ENCODE measurements at places on chromosomes 4 and X. TPM values are rescaled to one million over a fixed set of nuclear protein-coding genes. Genes with fewer than 3 reads are reported as not detected.

The MAGEC2 gene
- not detected for total RNA-seq

DNA sequence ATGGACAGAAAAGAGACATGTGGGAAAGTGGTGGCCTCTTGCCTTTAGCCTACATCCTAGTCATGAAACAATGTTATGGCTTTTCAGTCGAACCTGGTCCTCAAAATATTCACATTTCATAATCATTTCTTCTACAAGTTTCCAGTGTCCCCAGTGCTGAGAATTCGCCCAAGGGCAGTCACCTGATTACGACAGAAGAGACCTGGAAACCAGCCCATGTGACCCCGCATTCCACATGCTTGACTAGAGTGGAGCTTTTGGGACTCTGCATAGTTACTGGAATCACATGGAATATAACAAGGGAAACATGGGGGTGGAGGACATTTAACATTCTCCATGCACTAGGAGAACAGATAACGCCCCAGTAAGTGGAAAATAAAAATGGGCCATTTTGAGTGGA lies 100.1 kb downstream of the PPARGC1A start:
- H3K4me3 ChIP-seq = no peak overlapping the region
- no peaks in the 10 kb centered on the region for H3K4me1 ChIP-seq

- H3K27me3 ChIP-seq = no peaks in the 10 kb centered on the region
- H3K36me3 ChIP-seq = no peaks in the 10 kb centered on the region
- H3K4me1 ChIP-seq = no peaks in the 10 kb centered on the region
These were observed 211.9 kb upstream of the UGT8 start for GRCh38 chr4:114386637-114387233.

DNA sequence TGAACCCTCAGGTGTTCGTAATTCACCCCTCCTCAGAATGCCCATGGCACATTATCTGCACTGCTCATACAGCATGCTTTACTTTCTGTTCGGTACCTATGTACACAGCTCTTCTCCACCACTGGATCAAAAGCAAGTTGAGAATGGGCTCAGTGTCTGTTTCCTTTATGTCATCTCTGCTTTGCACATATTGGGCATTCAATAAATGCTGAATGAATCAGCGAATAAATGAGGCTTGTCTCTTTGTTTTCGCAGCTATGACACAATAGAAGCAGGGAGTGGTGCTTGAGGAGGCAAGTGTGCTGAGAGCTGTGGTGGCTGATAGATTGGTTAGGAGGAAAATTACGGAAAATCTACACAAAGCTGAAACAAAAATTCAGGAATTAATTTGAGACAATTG lies 109.1 kb upstream of the VMA21 start:
- H3K4me1 ChIP-seq = no peaks in the 10 kb centered on the region
- H3K27ac ChIP-seq = no peak overlapping the region
- no peaks in the 10 kb centered on the region for H3K36me3 ChIP-seq
- DNase-seq = no peak
- H3K27me3 ChIP-seq = peaks cover 15% of the 10 kb centered on the region
- no peak overlapping the region for H3K4me3 ChIP-seq

The CXCL1 gene
- total RNA-seq = not detected

The GLRA3 gene
- total RNA-seq = not detected

DNA sequence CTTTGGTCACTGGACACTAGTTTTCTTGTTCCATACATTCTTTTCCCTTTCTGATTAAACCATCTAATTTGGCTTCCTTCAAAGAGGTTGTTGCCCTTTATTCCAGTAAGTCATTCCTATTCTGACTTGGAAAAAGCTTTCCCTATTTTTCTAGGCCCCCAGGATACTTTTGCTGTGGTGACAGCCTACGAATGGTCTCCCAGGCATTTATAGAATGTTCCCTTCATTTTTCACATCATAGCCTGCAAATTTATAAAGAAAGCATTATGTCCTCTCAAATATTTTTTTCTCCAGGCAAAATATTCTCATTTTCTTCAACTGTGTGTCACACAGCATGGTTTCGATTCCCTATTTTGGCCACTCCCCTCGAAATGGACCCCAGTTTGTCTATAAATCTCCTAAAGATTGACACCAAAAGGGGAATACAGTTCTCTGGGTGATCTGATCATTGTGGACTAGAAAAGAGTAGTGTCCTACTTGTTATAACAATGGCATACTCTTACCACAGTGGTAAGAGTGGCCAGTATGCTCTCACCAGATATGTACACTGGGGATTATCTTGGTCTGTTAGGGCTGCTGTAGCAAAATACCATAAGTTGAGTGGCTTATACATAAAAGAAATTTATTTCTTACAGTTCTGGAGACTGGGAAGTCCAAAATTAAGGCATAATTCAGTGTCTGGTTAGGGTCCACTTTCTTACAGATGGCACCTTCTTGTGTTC lies 41.5 kb upstream of the BMP2K start:
- no peak overlapping the region for H3K27ac ChIP-seq
- no peaks in the 10 kb centered on the region for H3K4me1 ChIP-seq
- no peaks in the 10 kb centered on the region for H3K27me3 ChIP-seq
- no peak for DNase-seq

DNA sequence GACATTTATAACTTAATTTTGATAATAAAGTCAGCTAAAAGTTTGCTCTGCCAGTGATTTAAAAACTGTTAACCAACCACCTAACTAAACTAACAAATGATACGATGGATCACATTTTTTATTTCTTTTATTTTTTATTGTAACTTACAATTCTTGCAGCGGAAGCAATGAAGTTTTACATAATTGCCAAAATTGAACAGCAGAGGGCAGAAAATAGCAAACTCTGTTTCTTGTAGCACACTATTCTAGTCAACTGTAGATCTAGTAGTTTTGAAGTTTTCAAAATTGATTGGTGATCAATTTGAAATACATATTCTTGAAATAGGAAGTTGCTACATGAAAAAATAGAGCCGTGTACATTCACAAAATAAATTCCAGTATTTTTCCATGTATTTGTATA lies 2.8 kb upstream of the GRIA2 start:
- peaks cover 28% of the 10 kb centered on the region for H3K27me3 ChIP-seq
- H3K4me3 ChIP-seq = no peak overlapping the region
- H3K36me3 ChIP-seq = peaks cover 6% of the 10 kb centered on the region
- no peak for DNase-seq

GRCh38 chrX:32687379-32687778 lies 524.0 kb downstream of the DMD start:
- H3K27me3 ChIP-seq = no peaks in the 10 kb centered on the region
- DNase-seq = no peak
- no peaks in the 10 kb centered on the region for H3K4me1 ChIP-seq
- no peak overlapping the region for H3K4me3 ChIP-seq

DNA sequence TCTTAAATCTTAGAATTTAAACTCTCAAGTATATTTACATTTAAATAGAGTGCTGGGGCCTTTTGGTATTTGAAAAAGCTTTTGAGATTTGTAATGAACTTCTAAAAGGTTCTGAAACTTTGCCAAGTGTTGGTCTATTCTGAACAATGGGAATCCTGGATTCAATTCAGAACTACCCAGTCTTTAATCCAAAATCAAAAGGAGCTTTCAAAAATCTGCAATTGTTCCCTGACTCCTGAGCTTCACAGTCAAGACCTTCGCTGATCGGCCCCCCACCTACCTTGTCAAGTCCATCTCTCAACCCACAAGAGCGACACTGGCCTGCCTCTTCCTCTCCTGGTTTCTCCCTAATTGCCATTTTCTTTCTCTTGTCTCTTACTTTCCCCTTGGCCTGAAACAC lies 666.1 kb upstream of the BOD1L1 start:
- no peaks in the 10 kb centered on the region for H3K4me1 ChIP-seq
- H3K4me3 ChIP-seq = no peak overlapping the region
- no peak overlapping the region for H3K27ac ChIP-seq
- DNase-seq = no peak

- peaks cover 4% of the 10 kb centered on the region for H3K36me3 ChIP-seq
- no peak overlapping the region for H3K27ac ChIP-seq
- no peaks in the 10 kb centered on the region for H3K27me3 ChIP-seq
- no peak overlapping the region for H3K4me3 ChIP-seq
- DNase-seq = no peak
- peaks cover 21% of the 10 kb centered on the region for H3K4me1 ChIP-seq
These were observed 7.8 kb downstream of the PAPSS1 start for GRCh38 chr4:107712236-107712635.

DNA sequence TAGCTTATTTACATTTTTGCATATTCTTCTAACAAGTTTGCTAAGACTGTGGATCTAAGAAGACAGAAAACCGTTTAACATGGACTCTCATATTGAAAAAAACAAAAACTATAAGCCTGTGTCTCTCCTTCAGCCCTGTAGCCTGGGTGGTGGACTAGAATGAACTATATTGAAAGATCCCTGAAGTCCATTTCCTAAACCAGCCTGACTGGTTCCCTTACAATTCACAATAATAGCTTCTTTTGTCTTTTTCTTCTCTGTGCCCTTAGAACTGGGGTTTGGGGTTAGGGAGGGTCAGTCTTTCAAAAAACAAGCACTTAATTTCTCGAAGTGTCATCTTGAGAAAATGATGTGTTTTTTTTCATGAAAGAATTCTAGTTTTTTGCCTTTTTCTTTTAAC lies 59.0 kb downstream of the GSTCD start:
- no peak overlapping the region for H3K4me3 ChIP-seq
- H3K27me3 ChIP-seq = no peaks in the 10 kb centered on the region
- no peak overlapping the region for H3K27ac ChIP-seq
- no peak for DNase-seq

DNA sequence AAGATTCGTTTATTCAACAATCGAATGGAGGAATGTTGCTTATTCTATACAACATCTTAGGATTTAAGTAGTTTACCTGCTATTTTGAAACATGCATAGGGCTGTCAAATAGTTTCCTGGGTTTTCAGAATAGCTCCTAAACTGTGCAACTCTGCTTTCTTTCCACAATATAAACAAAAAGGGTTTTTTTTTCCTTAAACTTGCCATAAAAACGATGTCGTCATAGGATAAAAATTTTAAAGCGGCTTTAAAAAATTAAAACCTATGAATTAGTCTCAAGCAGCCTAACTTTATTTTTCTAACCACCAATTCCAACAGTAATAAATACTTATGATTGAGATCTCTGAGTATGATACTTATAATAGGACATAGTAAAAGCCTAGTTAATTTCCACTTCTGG lies 21.6 kb upstream of the STIM2 start:
- H3K4me3 ChIP-seq = no peak overlapping the region
- no peaks in the 10 kb centered on the region for H3K27me3 ChIP-seq
- DNase-seq = no peak
- peaks cover 14% of the 10 kb centered on the region for H3K4me1 ChIP-seq
- H3K36me3 ChIP-seq = peaks cover 1% of the 10 kb centered on the region

- H3K4me3 ChIP-seq = no peak overlapping the region
- no peaks in the 10 kb centered on the region for H3K36me3 ChIP-seq
- no peak overlapping the region for H3K27ac ChIP-seq
- H3K27me3 ChIP-seq = peaks cover 20% of the 10 kb centered on the region
These were observed 85.4 kb downstream of the RPS3A start for GRCh38 chr4:151184523-151185458.

- no peak overlapping the region for H3K27ac ChIP-seq
- no peaks in the 10 kb centered on the region for H3K4me1 ChIP-seq
- no peaks in the 10 kb centered on the region for H3K27me3 ChIP-seq
- H3K4me3 ChIP-seq = no peak overlapping the region
- H3K36me3 ChIP-seq = no peaks in the 10 kb centered on the region
These were observed 15.5 kb downstream of the NAT8L start for GRCh38 chr4:2074588-2074987.

The C1GALT1C1 gene
- 9.8 TPM for total RNA-seq

DNA sequence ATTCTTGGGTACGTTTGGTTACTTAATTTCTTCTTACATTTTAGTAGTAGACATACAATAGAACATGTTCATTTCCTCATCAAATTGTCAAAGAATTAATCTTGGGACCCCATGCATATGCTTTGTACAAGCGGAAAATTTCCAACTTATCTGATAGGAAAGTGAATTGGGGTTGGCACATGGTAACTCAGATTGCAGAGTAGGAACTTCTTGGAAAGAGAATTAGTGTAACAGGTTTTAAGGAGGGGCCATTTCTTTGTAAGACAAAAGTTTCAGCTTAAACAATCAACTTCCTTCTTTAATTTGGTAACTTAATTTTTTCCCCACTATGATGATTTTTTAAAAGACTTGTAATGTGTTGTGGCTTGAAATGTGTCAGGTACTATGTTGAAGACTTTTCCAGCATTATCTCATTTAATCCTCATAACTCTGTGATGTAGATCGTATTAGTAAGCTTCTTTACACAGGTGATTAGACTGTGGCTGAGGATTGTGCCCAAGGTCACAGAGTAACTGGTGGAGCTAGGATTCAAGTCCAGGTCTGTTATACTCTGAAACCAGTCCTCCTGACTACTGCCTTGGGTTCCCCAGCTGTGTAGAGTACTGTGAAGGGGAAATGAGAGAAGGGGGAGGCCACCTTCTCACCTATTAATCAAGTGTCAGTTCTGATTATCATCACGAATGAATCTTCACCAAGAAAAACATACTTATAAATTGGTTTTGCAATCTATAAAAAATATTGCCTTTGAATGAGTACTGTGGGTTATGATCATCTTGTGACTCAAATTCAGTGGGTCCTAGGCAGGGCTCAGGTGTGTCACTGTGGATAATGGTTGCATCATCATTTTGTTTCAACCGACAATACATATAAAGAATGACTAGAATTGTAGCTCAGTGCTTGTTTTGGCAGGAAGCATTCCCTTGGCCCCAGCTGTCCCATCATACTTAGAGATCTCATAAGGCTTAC lies 4.3 kb downstream of the GK start:
- H3K4me3 ChIP-seq = peak overlapping the region; percentile 59
- peak; percentile 47 for DNase-seq
- H3K36me3 ChIP-seq = peaks cover 17% of the 10 kb centered on the region
- H3K27ac ChIP-seq = peak overlapping the region; percentile 94
- no peaks in the 10 kb centered on the region for H3K27me3 ChIP-seq
- peaks cover 51% of the 10 kb centered on the region for H3K4me1 ChIP-seq

- no peaks in the 10 kb centered on the region for H3K4me1 ChIP-seq
- no peak overlapping the region for H3K27ac ChIP-seq
- peaks cover 7% of the 10 kb centered on the region for H3K27me3 ChIP-seq
- no peak for DNase-seq
These were observed 66.8 kb upstream of the ANK2 start for GRCh38 chr4:112982680-112983079.

DNA sequence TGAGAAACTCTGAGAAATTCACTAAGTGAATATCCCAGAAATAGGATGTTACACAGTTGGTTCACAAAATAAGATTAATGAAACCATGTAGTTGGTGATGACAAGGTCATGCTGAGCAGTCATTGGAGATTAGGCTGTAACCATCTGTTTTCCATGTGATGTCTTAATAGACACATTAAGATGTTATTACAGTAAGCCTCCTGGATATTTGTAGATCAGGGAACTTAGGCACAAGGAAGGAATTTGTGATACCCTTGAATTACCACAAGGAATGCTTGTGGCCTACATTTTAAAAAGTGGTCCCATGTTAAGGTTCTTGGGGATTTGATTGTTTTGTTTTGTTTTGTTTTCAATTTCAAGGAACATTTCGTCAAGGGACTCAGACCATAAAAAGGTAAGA lies 185.6 kb upstream of the BANK1 start:
- H3K36me3 ChIP-seq = no peaks in the 10 kb centered on the region
- peaks cover 8% of the 10 kb centered on the region for H3K27me3 ChIP-seq
- no peak overlapping the region for H3K4me3 ChIP-seq
- DNase-seq = no peak

GRCh38 chrX:1601051-1601767 lies 9.8 kb downstream of the AKAP17A start:
- no peaks in the 10 kb centered on the region for H3K4me1 ChIP-seq
- H3K27ac ChIP-seq = peak overlapping the region; percentile 27
- peaks cover 12% of the 10 kb centered on the region for H3K36me3 ChIP-seq
- H3K27me3 ChIP-seq = no peaks in the 10 kb centered on the region

The ENAM gene
- not detected for total RNA-seq

The RADX gene
- 9.2 TPM for total RNA-seq
